ENCODE measurements at places on chromosomes 13 and 19. TPM values are rescaled to one million over a fixed set of nuclear protein-coding genes. Genes with fewer than 3 reads are reported as not detected.

Gene PGLYRP1
- not detected for total RNA-seq

Gene IRS2
- total RNA-seq = 6.7 TPM

Gene ZNF296
- total RNA-seq = 7.0 TPM

Gene SRRM5
- total RNA-seq = 0.42 TPM

Gene CLEC17A
- 0.12 TPM for total RNA-seq

Data from colonic mucosa (tissue), 4 donors.